ENCODE measurements at places on chromosomes 11 and 22.
A peak's percentile ranks its signal among the peaks of the same experiment; 100 is the strongest.

DNA sequence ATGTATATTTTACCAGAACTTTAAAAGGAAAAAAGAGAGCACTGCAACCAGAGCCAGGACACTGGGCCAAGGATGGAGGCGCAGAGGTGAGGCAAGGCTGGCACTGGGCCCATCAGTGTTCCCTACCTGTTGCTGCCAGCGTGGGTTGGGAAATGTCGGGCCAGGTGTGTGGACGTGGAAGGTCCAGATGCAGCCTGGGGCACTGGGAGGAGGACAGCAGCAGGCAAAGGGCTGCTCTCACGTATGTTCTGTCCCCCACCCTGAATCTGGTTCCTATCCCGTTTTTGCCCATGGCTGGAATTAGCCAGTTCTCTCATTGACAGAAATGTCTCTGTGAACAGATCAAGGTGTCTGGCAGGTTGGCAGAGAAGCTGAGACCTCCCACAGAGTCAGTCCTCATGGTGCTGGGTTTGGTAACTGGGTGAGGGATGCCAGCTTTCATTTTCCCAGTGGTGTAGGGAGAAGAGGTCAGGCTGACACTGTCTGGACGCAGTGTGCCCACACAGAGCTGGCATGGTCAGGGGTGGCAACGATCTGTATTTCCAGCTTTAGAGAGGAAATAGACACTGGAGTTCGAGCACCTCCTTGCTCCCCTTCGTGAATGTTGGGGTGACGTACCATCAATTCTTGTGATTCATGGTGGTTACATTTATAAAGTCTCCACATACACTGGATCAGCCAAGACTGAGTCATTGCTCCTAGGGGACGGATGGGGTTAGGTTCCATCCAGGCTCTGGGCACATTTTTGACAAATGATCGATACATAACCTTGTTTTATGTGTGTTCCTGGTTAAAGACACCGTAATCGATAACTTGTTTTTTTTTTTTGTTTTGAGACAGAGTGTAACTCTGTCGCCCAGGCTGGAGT lies 4.3 kb upstream of the PNPLA3 start:
- DNase-seq: peak; percentile 60

DNA sequence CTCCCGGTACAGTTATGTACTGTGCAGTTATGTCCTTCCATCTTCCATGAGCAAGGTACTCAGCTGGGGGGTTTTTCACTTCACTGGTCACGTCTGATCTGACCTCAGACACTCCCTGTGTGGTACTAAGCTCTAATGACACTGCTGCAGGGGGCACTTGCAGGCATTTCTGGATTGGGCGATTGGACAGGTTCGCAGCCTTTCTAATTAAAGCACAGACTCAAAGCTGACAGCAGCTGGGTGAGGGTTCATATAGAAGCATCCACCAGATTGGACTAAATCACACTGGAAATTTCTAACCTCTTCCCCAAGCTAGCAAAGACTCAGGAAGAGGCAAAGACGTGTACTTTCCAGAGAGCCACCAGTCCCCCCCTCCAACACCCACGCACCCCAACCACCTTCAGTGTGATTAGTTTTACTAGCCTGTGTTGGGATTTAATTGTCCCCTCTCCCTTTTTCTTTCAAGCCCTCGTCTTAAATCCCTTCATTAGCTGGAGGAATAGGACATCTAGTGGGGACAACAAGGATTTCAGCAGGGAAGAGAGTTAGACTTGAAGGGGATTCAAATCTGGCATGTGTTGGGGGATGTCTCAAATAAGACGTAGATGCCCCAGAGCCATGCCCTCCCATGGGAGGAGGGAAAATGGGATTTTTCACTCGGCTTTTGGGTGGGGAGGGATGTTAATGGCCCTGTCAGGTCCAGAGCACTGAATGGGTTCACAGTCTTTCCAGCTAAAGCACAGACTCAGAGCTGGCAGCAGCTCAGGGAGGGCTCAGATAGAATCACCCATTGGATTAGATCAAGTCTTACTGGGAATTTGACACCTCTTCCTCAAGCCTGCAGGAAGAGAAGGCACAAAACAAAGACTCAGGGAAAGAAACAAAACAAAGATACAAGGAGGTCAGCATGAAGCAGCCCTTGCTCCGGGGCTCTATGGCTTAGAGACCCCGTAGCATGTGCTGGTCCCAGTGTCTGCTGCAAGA lies 10.9 kb downstream of the INS start:
- DNase-seq: no peak

DNA sequence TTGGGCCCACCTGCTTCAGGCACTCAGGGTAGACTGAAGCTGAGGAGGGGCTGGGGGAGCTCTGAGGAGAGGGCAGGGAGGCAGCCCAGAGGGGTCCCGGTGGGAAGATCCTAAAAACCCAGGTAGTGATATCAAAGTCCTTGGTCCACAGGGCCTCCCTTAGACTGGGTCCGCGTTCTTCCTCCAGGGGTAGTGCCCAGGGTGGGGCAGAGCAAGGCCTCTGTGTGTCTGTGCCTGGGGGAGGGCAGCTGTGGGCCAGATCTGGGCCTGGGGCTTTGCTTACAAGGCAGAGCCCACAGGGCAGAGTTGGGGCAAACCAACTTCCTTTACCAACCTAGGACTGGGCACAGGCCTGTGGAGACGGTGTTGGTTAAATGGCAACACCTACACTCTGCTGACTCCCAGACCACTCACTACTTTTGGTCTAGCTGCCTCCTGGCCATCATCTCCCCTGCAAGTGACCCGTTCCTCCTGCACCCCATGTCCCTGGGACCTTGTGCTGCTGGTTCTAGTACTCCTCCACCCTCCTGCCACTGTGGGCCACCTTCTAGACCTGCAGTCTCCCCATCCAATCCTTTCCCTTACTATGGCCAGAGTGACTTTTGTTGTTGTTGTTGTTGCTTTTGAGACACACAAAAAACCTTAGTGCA lies 15.8 kb downstream of the ATG16L2 start:
- DNase-seq: no peak

GRCh38 chr11:58152781-58153180 lies 27.5 kb upstream of the OR9I1 start:
- DNase-seq: no peak

DNA sequence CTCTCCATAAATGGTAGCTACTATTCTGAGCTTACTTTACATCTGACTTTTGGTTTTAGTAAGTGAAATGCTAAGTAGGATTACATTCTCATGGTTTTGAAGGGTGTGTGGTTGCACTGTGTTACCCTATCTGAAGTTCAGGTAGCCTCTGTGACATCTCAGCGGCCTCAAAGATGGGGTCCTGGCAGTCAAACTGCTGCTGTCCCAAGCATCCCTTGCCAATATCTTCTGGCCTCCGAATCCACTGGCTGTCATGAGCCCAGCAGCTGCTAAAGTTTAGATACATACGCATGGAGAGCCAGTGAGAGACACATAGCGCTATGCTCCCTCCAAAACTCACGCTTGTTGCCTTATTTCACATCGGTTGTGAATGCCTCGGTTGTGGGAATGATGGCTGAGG lies 34.9 kb downstream of the UBASH3B start:
- no peak for DNase-seq

- no peak for DNase-seq
These were observed 52.2 kb downstream of the FAT3 start for GRCh38 chr11:92276773-92277172.

DNA sequence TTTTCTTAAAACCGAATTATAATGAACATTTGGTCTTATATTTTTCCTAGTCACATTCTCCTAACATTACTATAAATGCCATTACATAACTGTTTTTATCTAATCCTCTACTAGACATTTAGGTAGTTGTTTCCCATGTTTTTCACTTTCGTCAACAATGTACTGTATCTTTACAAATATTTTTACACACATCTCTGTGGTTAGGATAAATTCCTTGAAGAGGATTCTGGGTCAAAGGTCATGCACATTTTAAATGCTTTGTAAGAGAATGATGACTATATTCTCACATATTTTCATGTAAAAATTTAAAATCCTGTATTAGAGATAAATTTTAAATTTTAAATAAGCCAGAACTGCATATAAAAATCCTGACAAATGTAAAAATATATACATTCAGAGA lies 61.3 kb upstream of the CLNS1A start:
- no peak for DNase-seq

GRCh38 chr22:44012162-44012561 lies 11.9 kb upstream of the PARVB start:
- no peak for DNase-seq

- DNase-seq: peak; percentile 53
These were observed 328.1 kb upstream of the MPPED2 start for GRCh38 chr11:30914143-30914762.

DNA sequence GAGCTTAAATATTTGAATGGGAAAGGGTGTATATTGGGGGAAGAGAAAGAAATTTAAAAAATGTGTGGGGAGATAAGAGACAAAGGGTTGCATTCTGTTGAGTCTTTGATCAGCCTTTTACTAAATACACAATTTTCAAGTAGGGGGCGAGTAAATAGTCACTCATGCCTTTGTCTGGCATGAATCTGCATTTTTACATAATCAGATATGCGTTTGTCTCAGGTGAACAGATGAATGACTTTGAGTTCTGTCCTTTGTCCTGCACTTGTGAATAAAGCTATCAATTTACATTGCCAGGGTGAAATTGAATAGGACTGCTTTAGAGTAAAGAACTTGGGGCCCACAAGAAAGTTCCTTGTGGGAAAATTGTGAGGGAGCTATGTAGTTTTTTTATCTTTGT lies 523.6 kb upstream of the LUZP2 start:
- no peak for DNase-seq

DNA sequence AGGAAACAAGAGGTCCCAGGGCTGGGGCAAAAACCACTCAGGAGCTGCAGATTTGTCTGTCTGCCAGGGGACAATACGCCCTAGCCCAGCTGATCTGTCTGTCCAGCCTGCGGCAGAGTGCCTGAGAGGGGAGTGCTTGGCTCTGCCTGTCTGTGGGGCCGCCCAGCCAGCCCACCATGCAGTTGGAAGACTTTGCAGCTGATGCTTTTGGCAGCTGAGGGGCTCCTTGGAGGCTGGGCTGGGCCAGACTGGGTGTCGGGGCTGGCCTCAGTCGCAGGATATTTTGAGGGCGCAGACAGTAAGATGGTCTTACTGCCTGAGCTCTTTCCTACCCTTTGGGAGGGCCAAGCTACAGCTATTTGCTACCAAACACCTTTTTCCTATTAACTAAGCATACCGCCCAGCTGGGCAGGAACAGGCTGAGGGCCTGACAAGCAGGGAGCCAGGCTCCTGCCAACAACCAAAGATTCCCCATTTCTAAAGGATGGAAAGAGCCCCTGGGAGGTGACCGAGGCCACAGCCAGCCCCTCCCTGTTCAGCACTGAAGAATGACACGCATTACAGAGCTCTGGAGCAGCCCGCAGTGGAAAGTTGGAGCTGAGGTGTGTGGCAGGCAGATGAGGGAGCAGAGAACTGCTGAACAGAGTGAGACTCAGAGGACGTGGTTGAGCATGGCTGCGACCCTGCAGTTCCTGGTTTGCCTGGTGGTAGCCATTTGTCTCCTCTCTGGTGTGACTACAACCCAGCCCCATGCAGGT lies at the start of gene FAM180B:
TSS of gene FAM180B (plus strand) at position 581 of the 758 bp plus-strand sequence. CDS start at position 672, 91 bp downstream.
- peak; percentile 73 for DNase-seq

GRCh38 chr11:60863550-60864521 lies 3.5 kb upstream of the ZP1 start:
- DNase-seq: peak; percentile 6

DNA sequence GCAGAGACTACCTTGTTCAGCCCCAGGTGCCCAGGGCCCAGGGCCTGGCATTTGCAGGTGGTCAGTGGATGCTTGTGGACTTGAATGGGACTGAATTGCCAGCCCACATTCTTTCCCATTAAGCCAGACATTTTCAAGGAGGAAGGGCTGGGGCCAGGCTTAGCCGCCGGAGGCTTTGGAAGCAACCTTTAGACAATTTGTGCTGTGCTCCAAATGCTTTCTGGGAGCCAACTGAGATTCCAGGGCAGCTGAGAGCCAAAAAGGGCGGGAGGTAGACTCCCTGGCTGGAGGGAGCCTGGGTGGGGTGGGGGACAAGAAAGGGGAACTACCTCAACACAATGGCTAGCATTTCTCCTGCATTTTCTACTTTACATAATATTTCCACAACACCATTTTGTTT lies 54.8 kb upstream of the TIMP3 start:
- DNase-seq: peak; percentile 72

- DNase-seq: no peak
These were observed 58.7 kb upstream of the TNRC6B start for GRCh38 chr22:40118979-40119378.

- peak; percentile 83 for DNase-seq
These were observed 101.0 kb downstream of the PTPRJ start for GRCh38 chr11:48081151-48082010.

- DNase-seq: no peak
These were observed 2.2 kb upstream of the SLC16A8 start for GRCh38 chr22:38086001-38086845.

GRCh38 chr11:85955531-85955930 lies 100.3 kb downstream of the CCDC83 start:
- no peak for DNase-seq

DNA sequence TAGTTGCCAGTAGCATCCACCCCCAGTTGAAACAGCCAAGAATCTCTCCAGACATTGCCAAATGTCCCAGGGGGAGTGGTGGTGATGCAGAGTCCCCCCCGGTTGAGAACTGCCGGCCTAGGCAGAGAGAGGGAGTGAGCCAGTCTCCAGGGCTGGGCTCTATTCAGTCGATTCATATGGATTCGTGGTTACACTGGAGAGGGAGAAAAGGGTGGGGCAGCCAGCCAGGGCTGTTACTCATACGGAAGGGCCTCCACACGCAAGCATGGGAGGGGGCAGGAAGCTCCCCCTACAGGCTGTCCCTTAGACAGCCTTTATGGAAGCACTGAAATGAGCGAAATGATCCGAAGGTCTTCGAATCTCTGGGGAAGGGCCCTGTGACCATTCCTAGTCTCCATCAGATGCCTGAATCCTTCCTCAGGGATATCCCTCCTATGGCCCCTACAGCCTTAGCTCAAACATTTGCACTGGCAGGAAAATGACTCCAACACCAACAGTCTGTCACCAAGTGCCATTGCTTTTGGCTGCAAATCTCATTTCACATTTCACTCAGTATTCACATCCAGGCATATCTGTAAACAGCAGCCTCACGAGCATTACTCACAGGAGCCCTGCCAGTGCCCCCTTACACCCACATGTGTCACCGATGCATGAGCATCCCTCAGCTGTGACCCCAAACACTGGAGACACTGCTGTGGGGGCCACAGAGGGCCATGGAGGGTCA lies 18.4 kb upstream of the TLCD5 start:
- DNase-seq: no peak

DNA sequence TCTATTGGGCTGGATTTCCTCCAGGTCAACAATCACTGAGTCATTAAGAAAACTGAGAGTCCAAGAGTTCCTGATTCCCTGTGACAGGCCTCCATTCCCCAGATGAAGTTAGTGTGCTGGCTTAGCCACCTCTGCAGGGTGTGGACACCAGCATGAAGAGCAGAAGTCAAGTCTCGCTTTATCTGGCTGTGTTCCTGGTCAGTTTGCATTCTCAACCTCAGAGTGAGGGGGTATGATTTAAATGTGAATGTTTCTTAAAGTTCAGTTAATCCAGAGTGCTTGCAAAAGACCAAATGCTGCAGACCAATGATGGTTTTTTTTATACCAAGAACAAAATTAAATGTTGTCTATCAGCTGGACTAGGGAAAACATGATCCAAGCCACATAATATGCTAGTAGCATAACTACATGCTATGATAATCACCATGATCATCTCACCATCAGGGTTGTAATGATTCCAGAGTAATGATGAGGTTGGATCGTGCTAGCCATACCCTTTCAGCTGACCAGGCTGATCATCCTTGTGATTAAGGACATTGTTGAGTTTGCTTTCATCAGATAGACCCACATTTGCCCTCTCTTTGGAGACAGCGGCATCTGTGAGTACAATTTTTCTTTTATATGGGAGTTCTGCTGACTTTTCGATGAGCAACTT lies 145.8 kb upstream of the ARHGAP20 start:
- no peak for DNase-seq
